Pons (tissue), 1 donor: ENCODE measurements at places on chromosomes 6 and 20.

DNA sequence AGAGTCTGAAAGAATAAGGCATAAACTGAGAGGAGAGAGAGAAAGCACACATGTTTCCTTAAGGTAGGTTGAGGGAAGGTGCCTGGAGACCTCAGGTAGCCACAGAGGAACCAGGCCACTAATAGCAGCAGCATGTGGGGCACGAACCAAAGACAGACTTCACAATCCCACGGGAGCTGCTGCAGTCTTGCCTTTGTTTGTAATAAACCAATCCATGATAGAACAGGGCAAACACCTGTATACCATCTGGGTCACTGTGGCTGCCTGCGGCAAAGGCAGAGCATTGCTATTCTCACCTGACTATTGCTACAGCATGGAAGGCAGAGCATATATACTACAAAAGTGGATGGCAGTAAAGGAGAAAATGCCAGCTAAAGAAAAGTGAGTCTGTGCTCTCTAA is 36.3 kb downstream of the HEBP2 start:
- no peak for DNase-seq

GRCh38 chr6:27650620-27651370 is 177.9 kb upstream of the ZNF184 start:
- peak; percentile 11 for DNase-seq

- DNase-seq, result peak; percentile 61
These were observed 71.9 kb upstream of the TOP1 start for GRCh38 chr20:40956542-40957264.

DNA sequence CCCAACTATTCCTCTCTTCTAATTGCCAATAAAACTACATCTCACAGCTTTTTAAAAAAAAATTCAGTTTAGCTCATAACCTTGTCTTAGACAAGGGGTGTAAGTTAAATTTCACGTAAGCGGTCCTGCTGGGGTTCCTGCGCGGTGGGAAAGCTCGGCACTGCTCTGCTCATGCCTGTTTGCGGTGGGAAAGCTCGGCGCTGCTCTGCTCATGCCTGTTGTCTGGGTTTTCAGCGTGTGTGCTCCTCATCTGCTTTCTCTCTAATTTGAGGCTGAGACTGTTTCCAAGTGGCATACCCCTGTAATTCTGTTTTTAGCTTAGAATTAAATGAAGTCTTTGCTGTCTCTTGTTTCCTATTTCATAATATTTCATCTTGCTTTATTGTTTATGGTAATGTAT is 18.6 kb downstream of the ARID1B start:
- DNase-seq, result no peak

GRCh38 chr6:45647341-45648261 is 269.9 kb upstream of the SUPT3H start:
- peak; percentile 20 for DNase-seq

- DNase-seq, result no peak
These were observed 23.8 kb downstream of the PLCB4 start for GRCh38 chr20:9092655-9093054.

DNA sequence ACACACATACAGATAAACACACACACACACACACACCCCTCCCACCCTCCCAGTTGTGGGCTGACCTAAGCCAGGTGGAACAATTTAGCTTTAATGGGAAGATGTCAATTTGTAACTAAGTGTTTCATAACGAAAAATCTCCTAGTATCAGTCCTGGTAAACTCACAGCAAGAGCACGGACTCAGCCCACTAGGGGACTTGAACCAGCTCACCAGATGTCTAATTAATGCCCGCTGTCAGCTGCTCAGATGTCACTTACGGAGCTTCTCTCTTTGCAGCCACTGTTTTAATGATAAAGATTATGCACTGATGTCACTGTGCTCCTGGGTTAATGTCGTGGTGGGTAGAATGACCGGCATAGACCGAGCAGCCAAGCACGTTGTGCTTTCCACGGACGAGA is 116.6 kb upstream of the INSM1 start:
- no peak for DNase-seq

- DNase-seq, result no peak
These were observed 63.2 kb downstream of the HIVEP2 start for GRCh38 chr6:142881761-142882160.

GRCh38 chr6:160082627-160083026 is 39.0 kb upstream of the SLC22A1 start:
- DNase-seq, result no peak

DNA sequence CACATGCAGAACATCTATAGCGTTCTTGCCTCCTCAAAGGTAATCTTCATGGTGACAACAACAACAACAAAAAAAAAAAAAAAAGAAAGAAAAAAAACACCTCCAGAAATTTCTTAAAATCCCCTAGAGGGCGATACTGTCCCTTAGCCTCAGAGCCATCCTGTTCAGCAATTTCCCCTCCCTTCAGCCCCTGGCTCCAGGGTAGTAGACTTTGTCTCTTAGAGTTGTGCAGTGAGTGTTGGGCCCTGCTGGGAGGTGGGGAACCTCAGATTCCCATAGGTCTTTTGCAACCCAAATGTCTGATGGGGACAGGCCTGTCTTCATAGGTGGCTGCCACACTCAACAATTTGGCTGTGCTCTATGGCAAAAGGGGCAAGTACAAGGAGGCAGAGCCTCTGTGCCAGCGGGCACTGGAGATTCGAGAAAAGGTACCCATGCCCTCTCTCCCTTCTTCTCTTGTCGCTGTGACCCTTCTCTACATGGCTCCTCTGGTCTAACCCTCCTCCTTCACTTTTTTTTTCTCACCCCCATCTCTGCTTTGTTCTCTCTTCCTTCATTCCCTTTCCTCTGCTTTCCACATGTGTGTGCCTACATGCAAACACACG is 6.0 kb upstream of the PTK7 start:
- no peak for DNase-seq

- DNase-seq, result no peak
These were observed 9.3 kb upstream of the LAMA5 start for GRCh38 chr20:62376112-62377063.

- no peak for DNase-seq
These were observed 155.6 kb upstream of the TBX18 start for GRCh38 chr6:84920021-84920420.

- no peak for DNase-seq
These were observed 195.5 kb downstream of the ZMYND8 start for GRCh38 chr20:47160992-47161391.

DNA sequence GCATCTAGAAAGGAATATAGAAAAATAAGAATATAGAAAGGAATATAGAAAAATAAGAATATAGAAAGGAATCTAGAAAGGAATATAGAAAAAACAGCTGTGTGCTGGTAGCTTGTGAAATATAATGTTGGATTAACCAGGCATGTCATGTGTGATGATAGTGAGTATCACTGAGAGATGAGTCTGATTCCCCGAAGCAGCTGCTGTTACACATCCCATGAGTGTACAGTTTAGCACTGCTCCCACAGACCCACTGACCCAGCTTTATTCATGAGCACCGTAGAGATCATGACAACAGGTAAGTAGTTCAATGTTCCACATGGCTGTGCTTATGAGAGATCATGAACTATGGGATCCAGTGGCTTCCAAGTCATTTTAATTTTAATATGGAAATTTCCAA is 64.8 kb downstream of the SLC22A3 start:
- DNase-seq, result no peak

GRCh38 chr20:11845340-11845739 is 72.4 kb upstream of the BTBD3 start:
- DNase-seq, result no peak

DNA sequence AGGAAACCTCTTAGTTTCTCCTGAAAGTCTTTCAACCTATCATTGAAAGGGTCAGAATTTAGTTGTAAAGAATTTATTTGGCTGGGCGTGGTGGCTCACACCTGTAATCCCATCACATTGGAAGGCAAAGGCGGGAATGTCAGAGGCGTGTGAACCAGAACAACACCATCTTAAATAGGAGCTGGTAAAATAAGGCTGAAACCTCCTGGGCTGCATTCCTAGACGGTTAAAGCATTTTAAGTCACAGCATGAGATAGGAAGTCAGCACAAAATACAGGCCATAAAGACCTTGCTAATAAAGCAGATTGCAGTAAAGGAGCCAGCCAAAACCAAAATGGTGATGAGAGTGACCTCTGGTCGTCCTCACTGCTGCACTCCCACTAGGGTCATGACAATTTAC is 29.6 kb downstream of the OR2B2 start:
- no peak for DNase-seq

DNA sequence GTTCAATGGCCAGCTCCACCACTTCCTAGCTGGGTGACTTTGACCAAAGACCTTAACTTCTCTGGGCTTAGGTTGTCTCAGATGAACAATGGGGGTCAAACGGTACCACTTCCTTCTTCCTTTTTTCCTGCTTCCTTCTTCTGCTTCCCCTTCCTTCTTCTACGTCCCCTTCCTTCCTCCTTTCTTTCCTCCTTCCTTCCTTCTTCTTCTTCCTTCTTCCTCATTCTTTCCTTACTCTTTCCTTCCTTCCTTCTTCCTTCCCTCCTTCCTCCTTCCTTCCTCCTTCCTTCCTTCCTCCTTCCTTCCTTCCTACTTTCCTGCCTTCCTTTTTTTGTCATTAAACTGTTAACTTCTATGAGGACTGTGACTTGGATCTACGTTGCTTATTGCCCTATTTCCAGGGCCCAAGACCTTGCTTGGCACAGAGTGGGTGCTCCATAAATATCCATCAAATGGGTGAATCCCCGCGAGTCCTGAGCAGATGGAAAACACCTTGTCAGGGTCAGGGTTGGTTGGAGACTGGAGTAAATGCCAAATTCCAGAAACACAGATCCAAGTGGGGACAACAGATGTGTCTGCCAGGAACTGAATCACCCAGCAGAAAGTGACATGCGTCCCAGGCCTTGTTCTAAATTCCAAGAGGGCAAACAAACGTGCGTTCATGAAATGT is 243.3 kb downstream of the PREX1 start:
- DNase-seq, result no peak

DNA sequence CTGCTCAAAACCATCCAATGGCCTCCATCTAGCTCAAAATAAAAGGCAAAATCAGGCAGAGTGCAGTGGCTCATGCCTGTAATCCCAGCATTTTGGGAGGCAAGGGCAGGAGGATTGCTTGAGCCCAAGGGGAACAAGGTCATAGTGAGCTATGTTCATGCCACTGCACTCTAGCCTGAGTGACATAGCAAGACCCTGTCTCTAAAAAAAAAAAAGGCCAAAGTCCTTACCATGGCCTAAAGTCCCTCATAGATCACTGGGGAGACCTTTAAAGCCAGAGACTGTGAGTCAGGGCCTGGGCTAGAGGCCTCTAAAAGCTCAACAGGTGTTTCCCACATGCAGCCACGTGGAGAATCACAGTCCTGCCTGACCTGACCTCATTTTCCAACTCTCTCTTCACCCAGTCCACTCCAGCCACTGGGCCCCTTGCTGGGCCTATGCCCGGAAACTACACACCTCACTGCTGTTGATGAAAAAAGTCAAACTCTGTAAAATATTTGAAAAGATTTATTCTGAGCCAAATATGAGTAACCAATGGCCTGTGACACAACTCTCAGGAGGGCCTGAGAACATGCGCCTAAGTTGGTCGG is 28.2 kb upstream of the TAB2 start:
- no peak for DNase-seq

DNA sequence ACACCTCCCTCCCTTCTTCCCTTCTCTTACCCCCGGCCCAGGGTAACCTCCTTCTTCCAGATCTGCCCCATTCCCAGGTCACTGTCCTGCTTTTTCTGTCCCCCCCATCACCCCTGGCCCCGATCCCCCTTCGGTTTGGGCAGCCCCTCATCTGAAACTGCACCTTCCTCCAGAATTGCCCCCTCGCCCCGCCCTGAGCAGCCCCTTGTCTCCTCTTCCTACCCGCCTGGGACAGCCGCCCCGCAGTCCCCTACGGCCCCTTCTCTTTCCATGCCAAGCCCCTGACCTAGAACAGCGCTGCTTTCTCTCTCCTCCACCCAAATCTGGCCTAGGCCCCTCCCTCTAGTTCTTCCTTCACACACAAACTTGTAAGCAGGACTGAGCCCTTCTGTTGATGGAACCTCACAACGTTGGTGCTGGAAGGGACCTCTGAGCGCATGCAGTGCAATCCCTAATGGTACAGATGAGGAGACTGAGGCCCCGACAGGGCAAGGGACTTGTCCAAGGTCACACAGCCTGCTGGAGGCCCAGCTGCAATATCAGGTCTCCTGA is 630 bp downstream of the PPP2R5D start:
- no peak for DNase-seq

DNA sequence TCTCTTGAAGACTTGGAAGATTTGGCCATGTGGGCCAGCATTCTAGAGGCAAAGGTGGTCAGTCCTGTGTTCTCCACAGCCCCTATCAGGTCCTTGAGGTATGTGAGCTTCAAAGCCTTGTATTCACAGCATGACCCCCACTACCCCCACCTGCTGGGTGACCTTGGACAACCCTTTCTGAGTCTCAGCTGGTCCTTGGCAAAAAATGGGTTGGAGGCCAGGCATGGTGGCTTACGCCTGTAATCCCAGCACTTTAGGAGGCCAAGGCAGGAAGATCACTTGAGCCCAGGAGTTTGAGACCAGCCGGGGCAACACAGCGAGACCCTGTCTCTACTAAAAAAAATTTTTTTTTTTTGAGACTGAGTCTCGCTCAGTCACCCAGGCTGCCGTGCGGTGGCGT is 42.6 kb downstream of the UBE2V1 start:
- DNase-seq, result no peak

GRCh38 chr6:1913577-1913976 is 303.9 kb downstream of the FOXC1 start:
- no peak for DNase-seq

DNA sequence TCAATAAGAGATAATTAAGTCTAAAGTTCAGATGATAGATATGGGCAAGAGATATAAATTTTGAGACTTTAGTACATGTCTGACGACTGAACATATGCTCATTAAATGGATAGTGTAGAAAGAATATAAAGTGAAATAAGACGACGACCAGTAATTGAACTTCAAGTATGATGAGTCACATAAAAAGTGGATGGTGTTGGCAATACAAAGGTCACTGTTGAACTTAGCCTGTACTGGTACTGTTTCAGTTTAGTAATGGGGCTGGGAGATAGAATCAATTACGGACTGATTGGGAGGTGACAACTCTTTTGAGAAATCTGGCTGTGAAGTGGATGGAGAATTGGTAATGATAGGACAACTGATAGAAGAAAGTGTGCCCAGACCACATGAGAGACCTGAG is 68.1 kb downstream of the IBTK start:
- DNase-seq, result no peak

GRCh38 chr6:110232450-110232849 is 52.2 kb downstream of the CDC40 start:
- no peak for DNase-seq

DNA sequence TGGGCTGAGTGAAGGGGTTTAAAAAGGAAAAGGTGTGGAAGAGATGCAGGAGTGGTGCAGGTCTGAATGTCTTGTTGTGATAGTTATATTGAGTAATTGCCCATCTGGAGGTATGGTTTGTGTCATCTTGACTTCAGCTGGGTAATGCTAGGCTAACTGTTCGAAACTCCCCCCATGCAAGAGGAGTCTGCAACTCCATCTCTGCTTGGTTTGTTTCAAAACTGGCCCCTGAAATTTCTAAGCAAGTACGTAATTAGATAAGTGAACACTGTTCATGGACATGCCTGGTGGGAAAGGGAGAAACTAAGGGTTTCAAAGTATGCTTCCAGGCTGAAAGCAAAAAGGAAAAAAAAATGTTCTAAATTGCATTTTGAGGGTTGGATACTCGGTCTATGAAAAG is 17.1 kb downstream of the TTK start:
- no peak for DNase-seq

GRCh38 chr6:140909625-140910024 is 1223.1 kb upstream of the GJE1 start:
- DNase-seq, result no peak
